ENCODE measurements at places on chromosomes 6 and 20.

DNA sequence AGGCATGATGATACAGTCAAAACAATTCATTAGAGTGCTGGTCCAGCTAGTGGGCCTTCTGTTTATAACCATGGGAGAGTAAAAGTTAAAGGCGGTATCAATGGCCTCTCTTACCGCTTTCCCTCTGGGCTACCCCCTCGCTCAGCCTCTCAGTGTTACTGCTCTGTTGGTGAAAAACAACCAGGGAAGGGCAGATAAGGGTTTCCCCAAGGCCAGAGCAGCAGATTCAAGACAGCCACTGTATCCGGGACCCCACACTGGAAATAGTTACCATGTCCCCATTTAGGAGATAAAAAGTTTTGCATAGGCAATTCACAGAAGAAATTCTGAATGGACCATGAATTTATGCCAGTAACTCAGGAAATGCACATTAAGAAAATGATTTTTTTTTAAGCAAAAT, 13.4 kb downstream of the SCGN start:
- DNase-seq, result no peak

- DNase-seq, result no peak
Measured at GRCh38 chr6:135114355-135115145, 59.9 kb upstream of the HBS1L start.

GRCh38 chr6:148069256-148069655, 273.4 kb upstream of the SASH1 start:
- no peak for DNase-seq

DNA sequence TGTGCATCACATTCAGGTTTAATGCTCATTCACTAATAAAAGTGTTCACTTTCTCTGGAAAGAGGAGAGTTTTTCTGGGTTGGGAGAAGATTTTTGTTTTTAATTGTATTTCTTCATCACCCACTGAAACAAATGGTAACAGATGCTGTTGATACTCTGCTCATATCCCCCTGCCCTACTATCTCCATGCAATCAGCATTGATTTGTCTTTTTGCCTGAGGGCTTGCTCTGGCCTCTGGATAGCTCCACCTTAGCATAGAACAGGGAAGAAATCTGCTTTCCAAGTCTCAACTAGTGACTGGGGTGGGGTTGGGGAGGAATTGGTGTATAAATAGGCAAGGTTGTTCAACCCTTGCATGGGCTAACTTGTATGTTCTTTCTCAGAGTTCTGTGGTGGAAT, 296.4 kb downstream of the KHDRBS2 start:
- DNase-seq, result no peak

GRCh38 chr20:1897541-1897940, 2.3 kb downstream of the SIRPA start:
- no peak for DNase-seq

- no peak for DNase-seq
Measured at GRCh38 chr6:44161997-44162338, 3.3 kb downstream of the CAPN11 start.

DNA sequence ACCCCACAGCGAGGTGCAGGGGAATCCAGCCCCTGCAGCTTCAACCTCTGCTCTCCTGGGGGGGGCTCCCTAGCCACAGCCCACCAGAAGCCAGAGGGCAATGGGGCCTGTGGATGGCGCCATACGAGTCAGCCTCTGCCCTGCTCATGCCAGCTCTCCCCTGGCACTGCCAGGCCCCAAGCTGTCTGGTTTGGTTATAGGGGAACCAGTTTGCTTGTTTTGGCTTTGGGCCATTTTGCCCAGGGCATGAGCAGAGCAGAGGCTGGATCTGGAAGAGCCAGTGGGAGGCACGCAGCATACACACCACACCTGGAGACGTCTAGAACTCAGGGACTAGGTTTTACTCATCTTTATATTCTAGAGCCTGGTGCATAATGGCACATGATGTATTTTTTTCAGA, 66.7 kb upstream of the SLC22A16 start:
- DNase-seq, result no peak

DNA sequence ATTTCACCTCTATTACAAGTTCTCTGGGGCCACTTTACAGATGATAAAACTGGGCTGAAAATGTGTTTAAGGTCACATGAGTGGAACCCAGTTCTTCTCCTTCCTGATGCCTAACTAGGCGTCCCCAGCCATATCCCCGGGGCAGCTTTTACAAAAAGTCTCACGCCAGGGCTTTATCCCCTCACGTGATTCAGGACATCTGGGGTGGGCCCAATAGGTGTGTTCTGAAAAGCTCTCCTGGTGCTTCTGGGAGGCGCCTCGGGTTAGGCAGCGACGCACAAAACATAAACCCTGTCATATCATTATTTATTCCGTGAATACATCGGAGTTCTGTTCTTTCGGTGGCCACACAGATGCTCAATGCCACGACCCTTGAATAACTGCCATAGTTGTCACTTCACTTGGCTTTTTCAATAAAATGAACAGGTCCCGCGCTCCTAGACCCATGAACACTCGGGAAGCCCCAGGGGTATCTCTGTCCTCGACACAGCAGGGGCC, 32.1 kb downstream of the SF3B5 start:
- no peak for DNase-seq

DNA sequence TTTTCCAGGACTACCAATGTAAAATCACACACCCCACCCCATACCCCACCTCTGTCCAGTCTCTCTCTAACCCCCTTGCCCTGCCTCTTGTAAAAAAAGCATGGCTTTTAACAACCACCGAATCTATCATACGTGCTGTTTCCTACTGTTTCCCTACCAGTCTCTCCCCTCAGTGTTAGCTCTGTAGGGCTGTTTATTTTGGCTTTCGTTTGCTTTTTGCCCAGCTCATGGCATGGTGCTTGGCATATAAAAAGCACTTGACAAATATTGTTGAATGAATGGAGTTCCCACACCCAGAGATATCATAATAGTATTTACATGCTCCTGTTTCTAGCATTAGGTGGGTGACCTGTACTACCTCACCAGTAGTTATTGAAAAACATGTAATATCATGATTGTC, 148.2 kb downstream of the OPRM1 start:
- DNase-seq, result no peak

GRCh38 chr20:34772437-34772836, 53.0 kb downstream of the NCOA6 start:
- DNase-seq, result no peak

DNA sequence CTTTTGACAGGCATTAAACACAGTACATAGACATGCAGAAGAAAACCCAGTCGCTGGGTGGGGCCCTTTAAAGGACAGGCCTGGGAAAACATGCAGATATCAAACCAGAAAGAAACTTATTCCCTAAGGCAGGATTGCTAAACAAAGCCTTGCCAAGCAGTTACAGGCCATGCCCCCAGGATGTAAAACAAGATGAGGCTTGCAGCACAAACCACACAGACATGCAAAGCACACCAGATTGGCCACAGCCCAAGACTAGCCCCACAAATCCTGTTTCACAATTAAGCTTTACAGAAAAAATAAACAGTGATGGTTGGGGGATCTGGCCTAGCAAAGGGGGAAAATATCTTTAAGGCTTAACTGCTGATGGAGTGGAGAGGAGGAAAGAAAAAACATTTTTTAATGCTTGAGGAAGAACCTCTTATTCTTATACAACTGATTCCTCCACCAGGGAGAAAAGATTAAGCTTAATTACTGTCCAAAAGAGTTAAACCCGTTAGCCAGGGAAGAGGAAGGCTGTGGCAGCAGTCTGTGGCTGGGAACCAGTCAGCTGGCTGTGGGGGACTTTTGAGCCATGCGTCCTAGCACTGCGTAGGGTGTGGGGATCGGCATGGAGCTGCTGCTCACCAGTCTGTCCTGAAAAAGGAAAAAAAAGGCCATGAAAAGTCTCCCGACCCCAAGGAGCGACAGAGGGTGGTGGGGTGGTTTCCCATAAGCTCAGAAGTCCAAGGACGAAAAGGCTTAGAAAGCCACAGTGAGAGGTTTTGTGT, 28.4 kb downstream of the COL19A1 start:
- no peak for DNase-seq

DNA sequence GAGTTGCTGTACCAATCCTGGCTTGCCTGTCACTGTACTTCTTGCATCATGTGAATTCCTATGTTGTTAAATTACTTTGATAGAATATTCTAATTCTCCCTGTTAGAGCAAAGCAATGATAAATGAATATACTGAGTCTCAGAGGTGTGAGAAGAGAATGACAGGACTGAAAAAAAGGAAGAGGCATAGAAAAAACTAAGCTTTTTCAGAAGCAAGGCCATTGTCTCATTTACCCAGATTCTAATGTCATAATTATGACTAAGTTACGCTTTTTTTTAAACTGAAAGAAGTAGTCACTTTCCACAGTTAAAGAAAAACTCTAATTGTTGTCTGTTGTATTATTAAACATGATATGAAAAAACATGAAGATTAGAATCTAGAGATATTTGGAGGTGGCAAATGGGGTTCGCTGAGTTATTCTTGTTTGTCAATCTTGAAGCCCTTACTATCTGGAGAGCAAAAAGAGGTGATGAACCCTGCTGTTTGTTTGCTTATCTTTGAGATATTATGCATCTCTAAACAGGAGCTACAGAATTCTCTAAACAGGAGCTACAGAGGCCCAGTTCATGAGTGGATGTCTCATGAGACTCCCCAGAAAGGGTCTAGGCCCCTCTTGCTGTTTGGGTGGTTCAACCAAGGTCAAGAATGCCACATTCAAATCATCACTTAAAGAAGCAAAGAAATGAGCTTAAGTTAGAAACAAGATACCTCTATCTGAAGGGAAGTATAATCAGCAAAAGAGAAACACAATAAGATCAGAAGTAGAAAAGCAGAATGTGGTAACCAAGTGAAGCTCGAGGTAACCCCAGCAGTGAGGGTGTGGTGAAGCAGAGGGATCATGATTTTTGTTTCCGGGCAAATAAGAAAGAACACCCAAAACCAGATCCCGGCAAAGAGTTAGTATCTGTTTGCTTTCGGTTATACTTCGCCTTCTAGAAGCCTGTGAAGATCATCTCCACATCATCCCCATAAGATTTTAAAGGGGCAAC, 33.3 kb upstream of the THEMIS start:
- no peak for DNase-seq

DNA sequence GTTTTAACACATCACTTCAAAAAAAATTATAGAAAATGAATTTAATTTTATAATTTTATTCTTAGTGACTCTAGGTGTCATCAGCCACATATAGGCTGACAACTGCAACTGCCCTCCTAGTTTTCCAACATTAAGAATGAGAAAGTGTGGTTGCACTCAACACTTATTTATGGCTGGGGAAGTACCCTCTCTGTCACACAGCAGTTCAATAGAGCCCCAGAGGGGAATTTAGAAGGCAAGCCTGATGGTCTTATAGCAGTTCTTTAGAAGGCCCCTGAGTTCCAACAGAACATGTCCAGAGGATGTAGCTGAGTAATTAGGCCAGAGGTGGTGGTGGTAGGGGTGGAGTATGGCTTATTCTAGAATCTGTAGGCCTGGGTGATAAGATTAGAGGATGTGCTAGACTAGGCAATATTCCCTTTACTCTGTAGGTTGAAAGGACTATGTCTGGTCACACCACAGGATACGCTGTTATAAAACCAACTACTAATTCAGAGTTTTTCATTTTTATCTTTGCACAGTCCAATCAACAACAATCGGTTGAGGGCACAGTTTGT, 226.5 kb upstream of the CITED2 start:
- no peak for DNase-seq

DNA sequence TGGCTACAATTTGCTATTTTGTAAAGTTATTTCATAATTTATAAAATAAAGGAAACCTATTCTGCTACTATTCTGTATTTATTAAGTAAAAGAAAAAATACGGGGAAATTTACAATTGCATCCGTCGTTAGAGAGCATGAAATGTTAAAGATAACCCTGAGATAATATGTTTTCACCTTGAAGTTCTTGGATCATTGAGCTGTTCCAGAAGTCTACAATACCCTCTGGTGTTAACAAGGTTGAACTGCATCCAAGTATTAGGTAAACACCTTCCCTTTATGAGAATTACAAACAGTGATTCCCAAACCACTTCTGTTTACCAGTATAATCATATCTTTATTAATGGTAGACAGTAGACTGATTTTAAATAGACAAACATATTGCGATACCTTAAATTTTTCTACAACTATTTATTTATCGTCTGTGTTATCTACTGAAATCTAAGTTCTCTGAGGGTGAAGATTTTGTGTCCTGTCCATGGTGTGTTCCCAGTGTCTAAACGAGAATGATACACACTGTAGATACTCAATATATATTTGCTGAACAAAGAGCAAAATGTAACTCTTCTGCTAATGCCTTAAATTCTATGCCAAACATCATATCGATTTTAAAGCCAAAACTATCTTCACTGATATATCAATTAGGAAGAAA, 28.2 kb downstream of the TBC1D32 start:
- DNase-seq, result no peak

DNA sequence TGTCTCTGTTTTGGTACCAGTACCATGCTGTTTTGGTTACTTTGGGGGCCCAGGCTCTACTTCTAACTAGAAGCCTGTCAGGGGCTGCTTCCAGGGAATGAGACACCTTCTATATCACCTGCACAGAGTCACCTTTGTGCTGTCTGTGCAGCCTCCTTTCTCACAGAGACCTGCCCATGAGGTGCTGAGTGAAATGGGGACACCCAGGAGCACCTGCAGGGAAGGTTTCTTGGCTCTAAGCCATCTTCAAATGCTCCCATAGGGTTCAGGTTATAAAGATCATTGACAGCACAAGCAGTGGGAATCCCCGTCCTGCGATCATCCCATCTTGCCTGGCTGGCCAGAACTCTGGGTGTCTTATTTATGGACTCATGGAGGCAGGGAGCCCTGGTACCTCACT, 19.1 kb downstream of the GABRR2 start:
- DNase-seq, result no peak

- DNase-seq, result no peak
Measured at GRCh38 chr6:27866357-27867050, 45.7 kb downstream of the OR2B2 start.
